Sigmoid colon (tissue), 7 donors: ENCODE measurements at places on chromosomes 2 and 18. TPM values are rescaled to one million over a fixed set of nuclear protein-coding genes. Genes with fewer than 3 reads are reported as not detected.

The DCTN1 gene
- 110 TPM for total RNA-seq

The FBXO36 gene
- 2.9 TPM for total RNA-seq

The FAM110C gene
- total RNA-seq: not detected

The IL36B gene
- not detected for total RNA-seq

The DSC1 gene
- not detected for total RNA-seq

The MYO5B gene
- 0.82 TPM for total RNA-seq

DNA sequence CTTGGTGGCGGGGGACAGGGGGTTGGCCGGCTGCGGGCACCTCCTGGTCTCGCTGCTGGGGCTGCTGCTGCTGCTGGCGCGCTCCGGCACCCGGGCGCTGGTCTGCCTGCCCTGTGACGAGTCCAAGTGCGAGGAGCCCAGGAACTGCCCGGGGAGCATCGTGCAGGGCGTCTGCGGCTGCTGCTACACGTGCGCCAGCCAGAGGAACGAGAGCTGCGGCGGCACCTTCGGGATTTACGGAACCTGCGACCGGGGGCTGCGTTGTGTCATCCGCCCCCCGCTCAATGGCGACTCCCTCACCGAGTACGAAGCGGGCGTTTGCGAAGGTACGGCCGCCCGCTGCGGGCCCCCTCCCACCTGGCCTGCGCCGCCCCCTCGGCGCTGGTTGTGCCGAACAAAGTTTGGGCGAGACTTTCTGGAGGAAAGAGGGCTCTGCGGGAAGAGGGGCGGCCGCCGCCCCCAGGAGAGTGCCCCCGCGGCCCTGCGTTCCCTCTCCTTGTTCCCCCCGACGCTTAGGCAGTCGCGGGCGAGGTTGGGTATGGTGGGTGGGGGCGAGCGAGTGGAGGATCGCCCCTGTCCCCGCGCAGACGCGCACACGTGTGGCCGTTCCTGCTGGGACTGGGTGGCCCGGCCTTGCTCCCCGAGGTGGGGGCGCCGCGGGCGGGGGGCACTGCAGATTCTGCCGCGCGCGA is 866 bp downstream of the CRIM1 start:
- H3K27me3 ChIP-seq: no peaks in the 10 kb centered on the region
- peaks cover 21% of the 10 kb centered on the region for H3K4me1 ChIP-seq
- H3K27ac ChIP-seq: peak overlapping the region; percentile 95
- H3K4me3 ChIP-seq: peak overlapping the region; percentile 84

- H3K4me3 ChIP-seq: no peak overlapping the region
- DNase-seq: no peak
- no peaks in the 10 kb centered on the region for H3K27me3 ChIP-seq
- no peaks in the 10 kb centered on the region for H3K36me3 ChIP-seq
- no peak overlapping the region for H3K27ac ChIP-seq
- H3K4me1 ChIP-seq: no peaks in the 10 kb centered on the region
Observed at GRCh38 chr18:57755473-57756067, 47.5 kb downstream of the ATP8B1 start.

DNA sequence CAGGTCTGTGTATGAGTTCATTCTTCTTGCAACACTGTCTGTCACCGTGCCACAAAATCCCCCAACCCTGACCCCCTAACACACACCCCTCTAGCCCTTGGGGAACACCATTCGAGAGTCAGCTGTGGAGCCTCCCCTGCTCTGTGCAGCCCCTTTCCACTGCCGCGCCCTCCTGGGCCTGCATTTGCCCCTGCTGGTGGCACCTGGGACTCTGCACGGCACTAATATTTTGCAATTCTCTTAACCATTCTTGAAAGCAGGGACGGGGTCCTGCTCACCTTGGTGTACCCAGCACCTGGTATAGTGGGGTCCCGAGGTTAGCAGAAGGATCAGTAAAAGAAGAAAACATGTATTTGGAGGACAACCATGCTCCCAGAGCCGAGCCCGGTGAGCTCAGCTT is 124.0 kb downstream of the HDAC4 start:
- peaks cover 89% of the 10 kb centered on the region for H3K4me1 ChIP-seq
- H3K36me3 ChIP-seq: no peaks in the 10 kb centered on the region
- H3K27ac ChIP-seq: peak overlapping the region; percentile 84

DNA sequence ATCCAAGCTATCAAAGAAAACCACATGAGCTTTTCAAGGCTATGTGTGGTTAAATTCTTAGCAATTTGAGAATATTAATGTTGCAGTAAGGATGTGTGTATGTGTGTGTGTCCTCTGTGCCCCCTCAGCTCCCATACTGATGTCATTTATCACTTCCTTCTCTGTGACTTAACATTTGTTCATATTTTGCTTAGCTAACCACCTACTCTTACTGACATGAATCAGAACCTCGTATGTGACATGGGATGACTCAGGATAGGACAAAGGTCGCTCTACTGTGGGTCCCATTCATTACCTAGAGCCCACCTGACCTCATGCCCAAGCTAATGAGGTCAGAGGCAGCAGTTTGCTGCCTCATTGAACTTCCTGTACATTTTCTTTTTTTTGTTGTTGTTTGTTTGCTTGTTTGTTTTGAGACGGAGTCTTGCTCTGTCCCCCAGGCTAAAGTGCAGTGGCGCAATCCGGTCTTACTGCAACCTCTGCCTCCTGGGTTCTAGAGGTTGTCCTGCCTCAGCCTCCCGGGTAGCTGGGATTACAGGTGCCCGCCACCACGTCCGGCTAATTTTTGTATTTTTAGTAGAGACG is 36.3 kb downstream of the MOGAT1 start:
- H3K4me3 ChIP-seq: no peak overlapping the region
- no peak for DNase-seq
- no peaks in the 10 kb centered on the region for H3K36me3 ChIP-seq

DNA sequence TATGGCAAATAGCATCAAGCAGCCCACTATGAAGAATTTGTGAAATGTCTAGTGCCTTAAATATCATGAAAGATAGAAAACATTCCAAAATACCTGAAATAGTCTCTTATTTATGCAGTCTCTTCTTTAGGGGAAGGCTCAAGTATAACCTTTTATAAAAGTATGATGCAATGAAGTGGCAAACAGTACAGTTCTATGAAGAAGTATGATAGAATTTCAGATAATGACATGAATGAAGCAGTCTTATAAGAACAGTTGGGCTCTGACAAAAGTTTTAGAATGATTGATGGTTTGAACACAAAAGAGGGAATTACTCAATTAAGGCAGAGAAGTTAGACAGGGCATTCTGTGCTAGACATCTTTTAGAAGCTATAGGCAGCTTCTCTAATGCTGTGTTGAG is 1791.8 kb upstream of the PIK3C3 start:
- H3K4me1 ChIP-seq: no peaks in the 10 kb centered on the region
- no peak overlapping the region for H3K27ac ChIP-seq
- no peak for DNase-seq
- no peak overlapping the region for H3K4me3 ChIP-seq

DNA sequence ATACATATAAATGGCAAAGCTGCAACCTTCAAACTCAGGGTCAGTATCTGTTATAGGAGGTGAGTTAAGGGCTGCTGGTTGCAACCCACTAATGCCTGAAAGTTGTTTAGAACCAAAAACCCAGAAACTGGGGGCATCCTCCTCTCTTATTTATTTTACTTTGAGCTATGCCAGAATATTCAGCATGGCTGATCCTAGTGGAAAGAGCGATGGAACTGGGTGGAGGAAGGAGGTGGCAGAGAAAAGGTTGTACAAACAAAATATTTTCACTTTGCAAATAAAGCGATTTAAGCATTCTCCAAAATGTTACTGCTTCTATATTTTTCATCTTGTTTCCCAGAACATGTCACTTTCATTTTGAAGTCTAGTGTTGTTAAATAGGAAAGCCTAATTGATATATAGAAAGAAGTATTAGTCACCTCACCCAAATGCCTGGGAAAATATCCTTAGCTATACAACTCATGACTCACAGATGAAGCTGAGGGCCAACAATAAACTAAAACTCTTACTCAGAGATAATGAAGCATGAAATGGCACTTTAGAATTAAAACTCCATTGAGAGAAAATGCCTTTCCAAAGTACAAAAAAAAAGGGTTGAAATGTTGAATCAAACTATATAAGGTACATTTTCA is 251.4 kb upstream of the UBE2E3 start:
- no peak overlapping the region for H3K4me3 ChIP-seq
- H3K36me3 ChIP-seq: no peaks in the 10 kb centered on the region
- no peak for DNase-seq
- H3K27me3 ChIP-seq: no peaks in the 10 kb centered on the region

DNA sequence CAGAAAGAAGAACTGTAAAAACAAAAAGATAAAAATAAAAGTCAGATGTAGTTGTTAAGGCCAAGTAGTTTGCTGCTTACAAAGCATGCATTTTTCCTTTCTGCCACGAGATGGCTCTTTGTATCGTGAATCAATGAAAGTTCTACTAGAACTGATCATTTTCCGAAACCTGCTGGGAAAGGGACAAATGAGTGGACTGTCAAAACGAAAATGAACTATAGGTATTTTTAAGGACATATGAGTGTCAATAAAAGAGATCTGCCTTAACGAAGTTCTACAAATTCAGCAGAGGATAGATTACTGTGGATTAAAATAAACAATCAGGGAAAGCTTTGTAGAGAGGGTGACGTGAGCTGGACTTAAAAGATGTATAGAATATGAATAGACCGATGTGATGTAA is 15.0 kb upstream of the ELOA2 start:
- no peak for DNase-seq
- no peak overlapping the region for H3K4me3 ChIP-seq
- no peaks in the 10 kb centered on the region for H3K4me1 ChIP-seq
- H3K27me3 ChIP-seq: no peaks in the 10 kb centered on the region
- no peaks in the 10 kb centered on the region for H3K36me3 ChIP-seq
- no peak overlapping the region for H3K27ac ChIP-seq

DNA sequence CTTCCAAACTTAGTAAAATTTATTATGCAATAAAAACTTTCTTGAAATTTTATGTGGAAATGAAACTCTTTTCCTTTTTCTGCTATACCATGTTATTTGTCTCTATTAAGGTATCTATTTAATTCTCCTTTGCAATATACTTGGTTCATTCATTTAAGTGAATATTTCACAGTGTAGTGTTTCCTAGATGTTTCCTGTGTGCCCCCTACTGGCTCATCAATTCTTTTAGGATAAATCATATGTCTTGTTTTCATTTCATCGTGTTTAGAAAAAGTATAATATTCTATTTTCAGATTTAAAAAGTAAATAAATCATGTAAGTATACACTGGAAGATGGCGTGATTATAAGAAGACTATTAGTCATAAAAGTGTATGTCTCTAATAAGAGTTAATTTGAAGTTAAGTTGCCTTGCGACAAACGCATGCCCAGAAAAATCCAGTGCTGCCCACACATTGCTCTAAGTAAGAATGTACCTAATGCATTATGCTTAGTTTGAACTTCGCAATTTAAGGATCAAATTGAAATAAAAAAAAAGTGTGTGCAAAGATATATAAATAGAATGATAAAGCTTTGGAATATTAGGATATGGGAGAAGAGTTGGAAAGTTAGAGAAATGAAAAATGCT is 525.4 kb downstream of the KCNJ3 start:
- no peaks in the 10 kb centered on the region for H3K27me3 ChIP-seq
- no peak for DNase-seq
- H3K4me3 ChIP-seq: no peak overlapping the region
- H3K36me3 ChIP-seq: no peaks in the 10 kb centered on the region
- H3K4me1 ChIP-seq: no peaks in the 10 kb centered on the region

DNA sequence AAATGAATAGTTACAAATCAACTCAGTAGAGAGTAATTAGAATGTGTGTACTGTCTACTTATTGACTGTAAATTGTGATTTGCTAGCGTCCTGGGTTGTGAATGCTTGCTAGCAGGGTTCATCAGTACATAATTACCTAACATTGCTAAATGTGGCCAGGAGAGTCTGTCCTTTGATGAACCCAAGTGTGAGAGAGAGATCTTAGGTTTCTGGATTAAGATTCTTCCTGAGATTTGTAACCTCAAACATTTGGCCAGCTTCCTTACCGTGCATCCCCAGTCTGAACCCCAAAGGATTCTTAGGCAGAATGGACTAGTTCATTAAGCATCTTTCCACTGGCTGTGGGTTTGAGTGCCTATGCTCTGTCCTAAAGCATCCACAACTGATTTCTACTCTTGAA is 84.0 kb upstream of the ITPRID2 start:
- H3K27me3 ChIP-seq: no peaks in the 10 kb centered on the region
- H3K36me3 ChIP-seq: no peaks in the 10 kb centered on the region
- DNase-seq: no peak
- no peak overlapping the region for H3K27ac ChIP-seq
- H3K4me1 ChIP-seq: no peaks in the 10 kb centered on the region
- no peak overlapping the region for H3K4me3 ChIP-seq

DNA sequence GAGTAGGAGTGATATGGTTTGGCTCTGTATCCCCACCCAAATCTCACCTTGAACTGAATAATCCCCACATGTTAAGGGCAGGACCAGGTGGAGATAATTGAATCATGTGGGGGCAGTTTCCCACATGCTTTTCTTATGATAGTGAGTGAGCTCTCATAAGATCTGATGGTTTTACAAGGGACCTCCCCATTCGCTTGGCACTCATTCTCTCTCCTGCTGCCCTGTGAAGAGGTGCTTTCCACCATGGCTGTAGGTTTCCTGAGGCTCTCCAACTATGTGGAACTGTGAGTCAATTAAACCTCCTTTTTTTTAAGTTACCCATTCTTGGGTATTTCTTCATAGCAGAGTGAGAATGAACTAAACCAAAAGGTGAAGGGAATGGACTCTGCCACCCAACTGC is 207.5 kb downstream of the LOXHD1 start:
- no peak overlapping the region for H3K27ac ChIP-seq
- H3K27me3 ChIP-seq: no peaks in the 10 kb centered on the region
- no peak for DNase-seq
- no peaks in the 10 kb centered on the region for H3K36me3 ChIP-seq
- H3K4me1 ChIP-seq: no peaks in the 10 kb centered on the region

DNA sequence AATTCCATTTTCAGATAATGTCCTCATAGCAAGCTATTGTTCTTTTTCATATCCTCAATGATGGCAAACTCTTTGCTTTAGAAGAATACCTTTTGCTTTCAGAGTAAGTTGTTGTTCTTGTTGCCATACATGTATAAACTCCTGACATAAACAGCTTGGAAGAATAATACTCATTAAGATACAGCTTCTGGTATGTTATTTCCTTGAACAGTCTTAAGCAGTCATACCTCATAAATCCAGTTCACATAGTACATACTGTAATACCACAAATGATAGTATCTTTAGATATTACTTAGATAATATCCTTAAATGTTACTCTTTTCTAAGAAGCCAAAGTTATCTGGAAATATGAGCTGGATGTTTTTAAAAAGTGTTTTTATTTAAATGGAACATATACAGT is 23.2 kb downstream of the METTL8 start:
- H3K36me3 ChIP-seq: no peaks in the 10 kb centered on the region
- no peak overlapping the region for H3K4me3 ChIP-seq
- DNase-seq: no peak

DNA sequence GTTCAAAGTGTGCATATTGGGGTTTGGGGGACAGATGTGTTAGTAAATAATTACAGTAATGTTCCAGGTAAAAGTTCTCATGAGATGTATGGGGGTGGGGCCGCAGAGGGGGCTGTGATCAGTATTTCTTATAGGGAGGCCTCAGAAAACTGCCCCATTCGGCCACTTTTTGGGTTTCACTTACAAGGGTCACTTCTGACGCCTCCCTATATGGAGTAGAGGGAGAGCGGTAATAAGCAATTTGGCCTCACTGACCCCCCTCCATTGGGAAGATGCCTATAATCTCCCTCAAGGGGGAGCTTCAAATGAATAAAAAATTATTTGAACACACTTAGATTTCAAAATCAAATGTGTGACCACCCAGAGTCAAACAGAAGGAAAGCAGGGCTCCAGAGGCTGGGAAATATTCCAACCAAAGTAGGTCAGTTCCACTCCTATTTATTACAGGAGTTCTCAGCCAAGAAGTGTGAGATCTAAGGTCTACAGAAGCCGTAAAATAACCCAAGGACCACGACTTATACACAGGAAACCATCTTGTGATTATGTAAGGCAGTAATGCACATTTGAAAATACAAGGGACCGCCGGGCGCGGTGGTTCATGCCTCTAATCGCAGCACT is 2.7 kb downstream of the SCTR start:
- no peak for DNase-seq
- H3K4me3 ChIP-seq: no peak overlapping the region
- no peaks in the 10 kb centered on the region for H3K36me3 ChIP-seq
- peaks cover 17% of the 10 kb centered on the region for H3K4me1 ChIP-seq
- no peak overlapping the region for H3K27ac ChIP-seq
